Central memory CD8-positive, alpha-beta T cell (primary cell): ENCODE measurements at places on chromosomes 11 and 22.

DNA sequence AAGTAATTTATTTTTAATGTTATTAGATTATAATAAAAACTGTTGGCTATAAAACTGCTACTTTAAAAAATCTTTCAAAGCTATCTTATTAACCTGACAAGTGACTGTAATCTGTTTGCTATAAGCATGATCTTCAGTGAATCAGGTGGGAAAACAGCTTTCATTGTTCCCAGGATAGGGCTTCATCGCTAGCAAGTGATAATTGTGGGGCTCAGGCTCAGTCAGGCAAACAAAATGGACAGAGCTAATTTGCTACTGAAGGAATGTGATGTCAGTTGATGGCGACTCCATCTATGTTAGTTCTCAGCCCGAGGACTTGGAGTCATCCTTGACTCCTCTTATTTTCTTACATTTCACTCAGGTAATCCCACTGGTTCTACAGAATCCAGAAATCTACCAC lies 125.0 kb downstream of the RASSF10 start:
- DNase-seq, result no peak

DNA sequence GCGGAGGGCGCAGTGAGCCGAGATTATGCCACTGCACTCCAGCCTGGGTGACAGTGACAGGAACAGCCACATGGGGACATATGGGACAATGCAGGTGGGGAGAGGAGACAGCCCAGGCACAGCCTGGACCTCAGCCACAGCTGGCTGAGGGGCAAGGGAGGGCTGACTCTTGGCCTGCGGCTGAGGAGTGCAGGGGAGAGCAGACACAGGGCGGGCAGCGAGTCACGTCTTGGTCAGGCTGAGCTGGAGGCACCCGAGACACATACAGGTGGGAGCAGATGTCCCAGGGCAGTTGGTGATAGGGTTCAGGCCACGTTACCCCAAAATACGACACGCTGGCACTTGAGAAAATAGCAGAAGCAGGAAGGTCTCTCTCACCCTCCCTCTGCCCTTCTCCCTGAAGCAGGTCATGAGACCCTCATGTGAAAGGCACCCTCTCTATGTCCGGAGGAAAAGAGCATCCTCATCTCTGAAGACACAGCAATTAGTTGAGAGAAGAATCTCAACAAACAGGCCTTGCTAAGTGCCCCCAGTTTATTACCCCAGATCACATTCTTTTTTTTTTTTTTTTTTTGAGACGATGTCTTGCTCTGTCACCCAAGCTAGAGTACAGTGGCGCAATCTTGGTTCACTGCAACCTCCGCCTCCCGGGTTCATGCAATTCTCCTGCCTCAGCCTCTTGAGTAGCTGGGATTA lies 10.5 kb downstream of the KIAA0930 start:
- no peak for DNase-seq

GRCh38 chr11:17403980-17404759 lies 15.7 kb upstream of the KCNJ11 start:
- no peak for DNase-seq

DNA sequence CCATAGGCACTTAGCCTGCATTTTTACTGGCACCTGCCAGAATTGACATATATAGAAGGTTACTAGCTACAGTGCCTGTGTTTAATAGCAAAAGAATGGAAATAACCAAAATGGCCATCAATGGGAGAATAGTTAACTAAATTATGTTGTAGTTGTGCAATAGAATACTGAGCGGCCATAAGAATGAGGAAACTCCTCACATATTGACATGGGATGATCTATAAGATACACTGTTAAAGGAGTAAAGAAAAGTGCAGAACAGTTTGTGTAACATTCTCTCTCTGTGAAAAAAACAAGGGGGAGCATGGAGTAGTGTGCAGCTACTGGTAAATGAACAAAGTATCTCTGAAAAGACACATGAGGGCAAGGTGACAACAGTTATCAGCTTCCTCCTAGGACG lies 21.5 kb downstream of the ARAP1 start:
- DNase-seq, result no peak

DNA sequence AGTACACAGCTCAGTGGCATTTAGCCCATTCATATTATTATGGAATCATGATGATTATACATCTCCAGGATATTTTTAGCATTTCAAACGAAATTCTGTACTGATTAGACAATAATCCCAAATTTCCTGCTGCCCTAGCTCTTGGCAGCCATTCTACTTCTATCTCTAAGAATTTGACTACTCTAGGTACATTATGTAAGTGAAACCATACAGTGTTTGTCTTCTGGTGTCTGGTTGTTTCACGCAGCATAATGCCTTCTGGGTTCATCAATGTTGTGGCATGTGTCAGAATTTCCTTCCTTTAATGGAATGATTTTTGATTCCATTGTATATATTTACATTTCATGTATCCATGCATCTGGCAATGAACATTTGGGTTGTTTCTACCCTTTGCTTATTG lies 517.7 kb downstream of the ETS1 start:
- DNase-seq, result no peak

DNA sequence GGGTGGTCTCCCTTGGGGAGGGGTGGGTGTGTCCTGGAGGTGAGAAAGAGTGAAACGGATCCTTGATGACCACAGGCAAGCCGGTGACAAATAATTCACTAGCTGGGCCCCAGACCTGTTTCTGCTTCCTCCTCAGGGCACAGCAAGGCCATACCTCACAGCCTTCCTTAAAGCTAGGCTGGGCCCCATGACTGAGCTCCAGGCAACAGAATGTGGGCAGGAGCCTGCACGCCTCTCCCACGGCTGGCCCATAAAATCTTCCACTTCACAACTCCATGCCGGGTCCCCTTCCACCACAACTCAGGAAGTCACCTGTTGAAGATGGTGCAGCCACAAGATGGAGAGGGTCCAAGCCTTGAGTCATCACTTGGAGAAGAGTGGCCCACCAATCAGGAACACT lies 23.9 kb downstream of the SLC22A12 start:
- DNase-seq, result no peak

DNA sequence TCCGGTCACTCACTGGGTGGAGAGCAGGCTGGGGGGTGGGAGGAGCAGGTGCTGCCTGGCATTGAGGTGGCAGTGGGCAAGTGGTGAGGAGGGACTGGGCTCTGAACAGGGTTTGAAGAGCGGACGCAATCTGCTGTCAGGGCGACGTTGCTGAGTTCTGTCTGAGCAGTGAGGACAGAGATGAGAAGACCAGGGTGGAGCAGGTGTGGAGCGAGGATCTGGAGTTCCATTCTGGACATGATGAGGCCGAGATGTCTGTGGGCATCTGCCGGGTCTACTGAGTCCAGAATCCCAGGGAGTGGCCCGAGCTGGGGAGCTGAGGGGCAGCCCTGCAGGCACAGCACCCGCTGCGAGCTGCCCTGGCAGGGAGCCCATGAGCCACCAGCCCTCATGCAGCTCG lies 2.2 kb upstream of the MOV10L1 start:
- no peak for DNase-seq

DNA sequence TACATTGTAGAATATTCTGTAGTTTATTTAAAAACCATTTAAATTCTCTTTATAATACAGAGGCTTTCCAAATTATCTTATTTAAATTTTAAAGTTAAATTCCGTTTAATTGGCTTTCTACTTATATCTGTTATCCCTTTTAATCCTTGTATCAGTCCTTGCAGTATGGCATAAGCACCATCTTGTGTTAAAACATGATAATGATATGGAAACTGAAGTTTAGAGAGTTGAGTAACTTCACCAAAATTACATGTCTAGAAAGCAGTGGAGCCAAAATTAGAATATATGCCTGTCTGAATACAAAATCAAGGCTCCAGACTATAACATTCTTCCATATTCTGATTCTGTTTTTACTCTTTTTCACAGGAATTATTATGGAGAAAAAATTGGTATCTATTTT lies 57.0 kb downstream of the ANO5 start:
- no peak for DNase-seq

DNA sequence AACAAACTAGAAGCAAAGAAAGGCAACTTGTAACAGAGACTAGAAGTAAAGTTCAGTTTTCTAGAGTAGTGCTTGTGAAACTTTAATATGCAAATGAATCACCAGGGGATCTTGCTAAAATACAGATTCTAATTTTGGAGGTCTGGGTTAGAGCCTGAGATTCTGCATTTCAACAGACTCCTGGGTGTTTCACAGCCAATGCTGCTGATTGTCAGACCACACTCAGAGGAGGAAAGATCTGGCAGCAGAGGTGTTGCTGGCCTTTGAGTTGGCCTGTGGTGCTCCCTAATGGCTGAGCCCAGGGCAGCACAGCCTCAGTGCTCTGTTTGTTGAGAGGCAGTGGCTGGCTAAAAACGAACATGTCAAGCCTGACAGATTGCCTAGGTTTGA lies 5.4 kb downstream of the CRY2 start:
- no peak for DNase-seq

DNA sequence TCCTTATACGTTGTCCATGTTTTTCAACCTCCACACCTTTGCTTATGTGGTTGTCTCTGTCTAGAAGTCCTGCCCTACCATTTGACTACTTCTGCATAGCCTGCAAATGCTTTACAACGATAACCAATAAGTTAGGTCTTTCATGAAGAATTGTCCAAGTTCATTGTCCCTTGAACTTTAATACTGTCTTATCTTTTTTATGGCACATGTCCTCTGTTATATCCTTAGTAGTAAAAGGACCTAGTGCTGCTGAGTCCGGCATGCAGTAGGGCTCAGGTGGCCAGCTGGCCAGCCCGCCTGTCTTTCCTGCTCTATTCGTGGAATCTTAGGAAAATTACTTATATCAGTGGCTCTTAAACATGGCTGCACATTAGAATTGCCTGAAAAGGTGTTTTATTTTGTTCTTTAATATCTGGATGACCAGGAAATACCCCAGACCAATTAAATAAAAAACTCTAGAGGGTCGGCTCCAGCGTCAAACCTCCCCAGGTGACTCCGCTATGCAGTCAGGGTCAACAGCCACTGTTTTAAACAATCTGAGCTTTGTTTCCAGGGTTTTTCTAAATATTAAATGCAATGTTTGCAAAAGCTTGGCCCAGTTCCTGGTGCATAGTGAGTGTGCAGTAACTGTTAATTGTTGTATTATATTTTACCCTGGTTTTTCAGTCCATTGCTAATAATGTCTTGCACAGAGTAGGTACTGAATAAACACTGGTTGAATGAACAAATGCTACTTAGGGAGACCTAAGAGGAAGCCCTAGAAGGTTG lies 64.6 kb upstream of the SESN3 start:
- no peak for DNase-seq

DNA sequence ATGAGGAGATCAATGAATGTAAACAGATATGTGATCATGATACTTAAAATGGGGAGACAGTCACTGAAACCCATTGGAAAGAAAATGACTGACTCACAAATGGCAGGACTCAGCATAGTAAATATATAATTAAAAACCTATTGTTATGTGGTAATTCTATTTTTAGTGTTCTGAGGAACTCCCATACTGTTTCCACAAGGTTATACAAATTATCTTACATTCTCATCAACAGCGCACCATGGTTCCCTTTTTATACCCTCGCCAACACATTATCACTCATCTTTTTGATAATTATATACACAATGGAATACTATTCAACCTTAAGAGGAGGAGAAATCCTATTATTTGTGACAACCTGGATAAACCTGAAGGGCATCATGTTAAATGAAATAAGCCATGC lies 17.1 kb downstream of the OR5B21 start:
- DNase-seq, result no peak

GRCh38 chr11:132453406-132453805 lies 1078.9 kb downstream of the OPCML start:
- DNase-seq, result no peak

DNA sequence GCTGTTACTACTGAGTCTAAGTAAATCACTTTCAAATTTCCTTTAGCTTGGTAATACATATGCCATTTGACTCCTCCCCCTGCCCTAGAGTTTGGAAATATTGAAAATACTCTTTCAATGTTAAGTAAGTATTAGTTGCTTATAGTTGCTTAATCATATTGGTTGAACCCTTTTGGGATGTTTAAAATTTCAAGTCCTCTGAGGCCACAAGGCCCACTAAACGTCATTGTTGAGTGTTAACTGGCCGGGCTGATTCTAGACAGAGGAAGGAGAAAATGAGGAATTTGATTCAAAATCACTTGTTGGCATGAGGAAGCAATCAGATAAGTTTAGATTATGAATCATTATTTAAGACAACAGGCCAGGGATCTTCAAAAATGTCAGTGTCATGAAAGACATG lies 8.5 kb downstream of the NAV2 start:
- DNase-seq, result no peak

DNA sequence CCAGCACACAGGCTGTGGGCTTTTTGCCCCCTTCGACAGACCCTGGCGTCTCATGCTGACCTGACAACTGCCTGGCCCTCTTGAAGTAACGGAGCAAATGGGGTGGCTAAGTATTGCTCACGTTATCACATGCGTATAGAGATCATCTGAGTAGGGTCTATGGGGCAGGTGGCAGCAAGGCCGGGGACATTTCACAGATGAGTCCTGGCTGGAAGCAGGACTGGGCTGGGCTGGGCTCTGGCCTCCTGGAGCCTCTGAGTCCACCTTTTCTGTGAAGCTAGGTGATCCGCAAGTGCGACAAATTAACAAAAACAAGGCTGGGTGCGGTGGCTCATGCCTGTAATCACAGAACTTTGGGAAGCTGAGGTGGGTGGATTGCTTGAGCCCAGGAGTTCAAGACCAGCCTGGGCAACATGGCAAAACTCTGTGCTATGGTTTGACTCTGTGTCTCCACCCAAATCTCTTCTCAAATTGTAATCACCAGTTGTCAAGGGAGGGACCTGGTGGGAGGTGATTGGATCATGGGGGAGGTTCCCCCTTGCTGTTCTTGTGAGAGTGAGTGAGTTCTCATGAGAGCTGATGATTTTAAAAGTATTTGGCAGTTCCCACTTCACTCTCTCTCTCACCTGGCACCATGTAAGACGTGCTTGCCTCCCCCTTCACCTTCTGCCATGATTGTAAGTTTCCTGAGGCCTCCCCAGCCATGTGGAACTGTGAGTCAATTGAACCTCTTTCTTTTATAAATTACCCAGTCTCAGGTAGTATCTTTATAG lies 122.0 kb downstream of the MPPED1 start:
- DNase-seq, result no peak

DNA sequence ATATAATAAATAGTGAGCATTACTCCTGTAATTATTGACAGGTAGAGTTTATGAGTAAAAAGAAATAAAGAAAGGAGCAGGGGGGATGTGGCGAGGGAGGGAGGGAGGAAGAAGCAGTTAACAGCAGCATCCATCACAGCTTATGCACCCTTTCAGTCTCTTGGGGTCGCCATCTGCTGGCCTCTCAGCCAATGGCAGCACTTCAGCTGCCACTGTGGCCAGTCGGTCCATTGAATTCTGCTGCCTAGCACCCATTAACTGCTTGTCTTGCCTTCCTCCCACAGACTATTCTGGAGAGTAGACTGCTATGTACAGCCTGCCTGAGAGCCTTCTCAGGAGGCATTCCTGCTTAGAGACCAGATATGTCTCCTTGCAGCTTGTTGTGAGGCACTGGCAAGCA lies 388.3 kb downstream of the TENM4 start:
- DNase-seq, result no peak

- no peak for DNase-seq
These were observed 6.5 kb downstream of the UPK3A start for GRCh38 chr22:45291061-45291930.

GRCh38 chr11:78187366-78188285 lies 800 bp downstream of the KCTD21 start:
- peak; percentile 42 for DNase-seq

GRCh38 chr22:46747646-46748045 lies 9.6 kb upstream of the CERK start:
- DNase-seq, result no peak
